ENCODE measurements at places on chromosomes 12 and 14.

- no peak for DNase-seq
These were observed 123.5 kb downstream of the TTC8 start for GRCh38 chr14:88947646-88948598.

- no peak for DNase-seq
These were observed 214.3 kb upstream of the CDKN3 start for GRCh38 chr14:54182419-54183045.

DNA sequence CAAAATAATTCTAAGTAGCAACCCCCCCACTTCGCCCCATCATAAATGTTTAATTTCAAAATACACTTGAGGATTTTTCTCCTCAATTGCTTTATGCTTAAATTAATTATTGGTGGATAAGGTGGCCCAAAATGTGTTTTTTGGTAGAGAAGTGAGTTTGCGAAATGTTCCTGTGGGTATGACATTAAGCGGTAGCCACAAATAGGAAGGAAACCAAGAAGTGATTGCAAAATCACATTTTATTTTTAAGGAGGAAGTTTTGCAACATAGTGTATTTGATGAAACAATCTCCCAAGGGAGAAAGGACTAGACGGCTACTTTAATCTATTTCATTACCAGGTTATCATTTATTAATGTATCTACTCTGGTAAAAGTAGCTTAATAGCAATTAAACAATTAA lies 25.5 kb downstream of the SLC25A3 start:
- DNase-seq = no peak

DNA sequence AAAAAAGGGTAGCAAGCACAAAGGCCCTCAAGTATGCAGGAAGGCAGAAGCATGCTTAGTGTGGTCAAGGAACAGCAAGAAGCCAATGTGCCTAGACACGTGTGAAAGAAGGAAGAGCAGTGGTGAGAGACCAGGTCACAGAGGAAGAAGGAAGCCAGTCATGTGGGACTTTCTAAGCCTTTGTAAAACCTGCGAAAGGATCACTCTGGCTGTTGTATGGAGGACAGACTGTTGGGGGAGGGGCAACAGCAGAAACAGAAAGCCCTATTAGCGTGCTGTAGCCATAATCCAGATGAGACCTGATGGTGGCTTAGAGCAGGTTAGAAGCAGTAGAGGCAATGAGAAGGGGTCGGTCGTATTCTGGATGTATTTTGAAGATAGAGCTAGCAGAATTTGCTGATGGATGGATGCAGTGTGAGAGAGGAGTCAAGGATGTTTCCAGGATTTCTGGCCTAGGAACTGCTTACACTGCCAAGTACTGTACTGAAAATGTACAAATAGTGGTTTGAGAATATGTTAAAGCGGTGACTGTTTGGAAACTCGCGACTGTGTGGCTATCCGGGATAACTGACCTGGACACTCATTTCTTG lies 5.7 kb upstream of the MLF2 start:
- DNase-seq = no peak

GRCh38 chr14:38210587-38211216 lies 3.0 kb downstream of the SSTR1 start:
- DNase-seq = no peak

- no peak for DNase-seq
These were observed 114.2 kb downstream of the TTC6 start for GRCh38 chr14:37709419-37710195.

- no peak for DNase-seq
These were observed 126.2 kb downstream of the KSR2 start for GRCh38 chr12:117842630-117843029.
